Inflammatory macrophage treated with lipopolysaccharide for 1 hour (primary cell): ENCODE measurements at places on chromosomes 16 and 17.

GRCh38 chr17:18004884-18005305, 32.2 kb downstream of the DRC3 start:
- DNase-seq, result no peak

- DNase-seq, result no peak
Measured at GRCh38 chr17:55722742-55723487, at the start of gene TMEM100. Gene TMEM100, minus strand, starts transcription at chr17:55722864. Its CDS starts 1,794 bp downstream, at chr17:55721070.

DNA sequence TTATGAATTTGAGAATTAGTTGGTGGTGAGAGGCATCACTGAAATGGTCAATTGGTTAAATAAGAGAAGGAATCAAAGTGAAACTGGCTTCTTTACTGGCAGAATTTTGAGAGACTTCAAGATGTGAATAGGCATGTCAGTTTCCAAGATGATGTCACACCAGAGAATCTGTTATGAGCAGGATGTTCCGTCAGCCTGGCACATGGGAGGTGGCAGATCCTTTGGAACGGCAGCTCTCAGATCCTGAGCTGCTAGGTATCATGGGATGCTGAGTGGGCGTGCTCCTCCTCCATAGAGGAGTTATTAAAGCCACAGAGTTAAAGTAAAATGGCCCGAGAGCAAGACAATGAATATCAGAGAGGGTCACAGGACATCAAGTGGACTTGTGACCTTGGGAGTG, 444.3 kb upstream of the HSBP1 start:
- no peak for DNase-seq

DNA sequence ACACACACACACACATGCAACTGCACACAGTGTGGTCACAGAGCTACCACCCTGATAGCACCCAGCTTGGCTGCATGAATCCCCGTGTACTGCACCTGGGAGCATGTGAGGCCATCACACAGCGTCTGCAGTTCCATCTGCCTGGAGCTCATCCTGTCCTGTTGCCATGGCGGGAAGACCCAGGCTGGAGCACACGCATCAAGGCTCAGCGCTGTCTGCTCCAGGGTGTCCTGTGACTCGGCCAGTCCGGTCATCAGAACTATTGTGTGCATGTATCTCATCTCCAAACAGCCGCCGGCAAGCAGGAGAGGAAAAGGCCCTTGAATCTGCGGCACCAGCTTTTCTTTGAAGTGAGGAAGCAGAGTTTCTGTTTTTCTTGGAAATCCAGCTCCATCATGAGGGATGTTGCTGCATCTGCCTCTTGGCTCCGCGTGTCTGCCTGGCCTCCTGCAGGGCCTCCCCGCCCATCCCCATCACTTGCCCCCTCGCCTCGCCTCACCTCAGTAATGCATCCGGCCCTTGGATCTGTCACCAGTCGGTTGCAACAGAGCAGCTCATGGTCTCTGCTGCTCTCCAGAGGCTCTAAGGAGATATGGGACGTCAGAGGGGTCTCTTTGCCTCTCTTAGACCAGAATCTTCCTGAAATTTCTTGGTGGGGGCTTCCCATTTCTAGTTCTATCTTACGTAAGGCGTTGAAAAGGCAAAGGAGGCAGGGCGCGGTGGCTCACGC, 23.7 kb downstream of the CACNG4 start:
- no peak for DNase-seq

GRCh38 chr16:63980763-63981162, 1141.1 kb downstream of the CDH11 start:
- no peak for DNase-seq

DNA sequence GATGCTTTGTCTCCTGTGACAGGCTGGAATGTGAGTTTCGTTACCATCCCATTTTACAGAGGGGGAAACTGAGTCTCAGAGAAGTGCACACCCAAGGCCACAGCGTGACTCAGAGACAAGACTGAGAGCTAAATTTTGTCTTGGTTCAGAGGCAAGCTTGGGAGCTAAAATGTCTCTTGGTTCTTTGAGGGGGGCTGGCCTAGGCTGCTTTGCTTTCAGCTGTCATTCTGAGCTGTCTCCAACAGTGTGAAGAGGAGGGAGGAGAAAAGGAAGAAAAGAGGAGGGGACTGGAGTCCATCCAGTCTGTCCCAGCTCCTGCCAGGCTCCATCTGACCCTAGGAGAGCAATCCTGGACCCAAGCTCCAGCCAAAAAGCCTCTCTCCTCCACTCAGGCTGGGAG, at the start of gene CLEC19A:
CLEC19A (plus strand) TSS at position 301 of the 400 bp plus-strand sequence. CDS start 121 bp downstream, outside the sequence.
- no peak for DNase-seq

DNA sequence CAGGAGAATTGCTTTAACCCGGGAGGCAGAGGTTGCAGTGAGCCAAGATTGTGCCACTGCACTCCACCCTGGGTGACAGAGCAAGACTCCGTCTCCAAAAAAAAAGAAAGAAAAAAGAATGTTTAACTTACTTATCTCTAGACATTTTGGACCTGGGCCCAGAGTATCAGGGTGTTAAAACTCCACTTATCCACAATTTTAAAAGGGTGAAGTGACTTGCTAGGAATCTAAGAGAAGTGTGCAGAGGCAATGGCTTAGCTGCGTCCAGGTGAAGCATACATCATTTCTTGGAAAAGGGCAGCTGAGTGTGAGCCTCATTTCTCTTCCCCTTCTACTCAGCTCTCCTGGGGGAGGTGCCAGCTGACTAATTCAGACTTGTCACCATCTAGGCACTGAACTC, 25.1 kb downstream of the ALDH3A2 start:
- DNase-seq, result no peak

- DNase-seq, result no peak
Measured at GRCh38 chr17:41018541-41018940, 8.5 kb downstream of the KRTAP1-5 start.

DNA sequence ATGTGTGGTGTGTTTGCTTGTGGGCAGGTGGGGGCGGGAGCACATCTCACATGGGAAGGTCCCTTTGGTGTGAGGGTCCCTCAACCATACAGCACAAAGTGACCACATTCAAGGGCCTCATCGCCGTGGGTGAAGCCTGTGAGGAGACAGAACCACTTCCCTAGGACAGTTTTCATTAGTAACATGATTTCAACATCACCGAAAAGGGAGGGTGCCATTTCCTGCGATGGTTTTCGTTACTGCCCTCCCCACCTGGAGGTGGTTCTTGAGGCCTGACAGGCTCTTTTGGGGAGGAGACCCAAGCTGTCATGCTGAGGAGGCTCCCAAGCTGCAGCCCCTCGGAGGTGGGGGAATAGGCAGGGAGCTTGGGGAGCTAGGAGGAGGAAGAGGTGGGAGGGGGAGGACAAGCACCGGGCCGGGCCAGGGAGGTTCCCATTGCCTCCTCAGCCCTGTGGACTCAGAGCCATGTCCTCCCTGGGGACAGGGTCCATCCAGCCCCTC, 9.5 kb downstream of the CD300LB start:
- peak; percentile 78 for DNase-seq

DNA sequence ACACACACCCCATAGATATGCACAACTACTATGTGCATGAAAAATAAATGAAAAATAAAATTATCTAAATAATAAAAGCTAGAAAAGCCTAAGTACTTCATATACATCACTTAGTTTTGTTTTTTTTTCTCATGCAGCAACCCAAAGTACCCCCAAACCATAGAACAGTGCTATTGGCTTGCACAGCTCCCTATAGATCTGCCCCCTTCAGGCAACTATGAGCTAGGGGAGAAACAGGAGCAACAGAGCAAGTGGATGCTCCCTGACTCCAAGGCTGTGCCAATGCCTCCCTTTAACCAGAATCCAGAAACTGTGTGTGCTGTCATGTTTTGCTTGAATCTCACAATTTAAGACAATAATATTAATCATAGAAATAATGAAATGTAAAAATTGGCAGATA, 605.5 kb downstream of the TOX3 start:
- no peak for DNase-seq

DNA sequence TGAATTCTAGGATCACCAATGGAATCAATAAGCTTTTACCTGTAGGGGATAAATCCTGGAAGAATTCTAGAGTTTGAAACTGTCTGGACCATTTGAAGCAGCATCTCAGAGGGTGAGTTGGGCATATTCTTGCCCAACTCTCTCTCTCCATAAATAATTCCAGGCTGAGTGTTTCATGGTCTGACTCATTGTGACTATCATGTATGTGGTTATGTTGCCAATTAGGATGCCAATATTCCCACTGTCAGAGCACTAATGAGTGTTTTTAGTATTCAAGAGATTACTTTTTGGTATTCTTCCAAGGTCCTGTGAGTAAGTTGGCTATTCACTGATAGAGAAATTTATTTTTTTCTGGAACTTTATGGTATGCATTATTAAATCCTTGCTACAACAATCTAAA, 456.9 kb downstream of the TOX3 start:
- no peak for DNase-seq

DNA sequence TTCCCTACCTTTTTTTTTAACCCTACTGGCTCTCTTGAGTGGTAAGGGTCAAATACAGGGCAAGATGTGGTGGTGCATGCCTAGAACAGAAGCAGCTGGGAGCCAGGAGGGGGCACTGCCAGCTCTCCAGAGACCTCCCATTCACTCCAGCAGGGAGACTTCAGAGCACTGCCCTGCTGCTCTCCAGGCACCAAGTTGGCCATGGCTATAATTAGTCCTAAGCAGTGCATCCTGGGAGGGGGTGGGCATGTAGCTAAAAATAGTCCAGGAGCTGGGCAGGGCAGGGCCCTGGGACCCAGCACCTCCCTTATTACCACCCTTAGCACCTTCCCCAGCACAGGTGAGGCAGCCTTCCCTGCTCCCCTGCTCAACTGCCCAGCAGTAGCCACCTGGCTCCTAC, 3.5 kb downstream of the CORO6 start:
- DNase-seq, result no peak

GRCh38 chr16:83552228-83552627, 255.6 kb upstream of the HSBP1 start:
- DNase-seq, result no peak

DNA sequence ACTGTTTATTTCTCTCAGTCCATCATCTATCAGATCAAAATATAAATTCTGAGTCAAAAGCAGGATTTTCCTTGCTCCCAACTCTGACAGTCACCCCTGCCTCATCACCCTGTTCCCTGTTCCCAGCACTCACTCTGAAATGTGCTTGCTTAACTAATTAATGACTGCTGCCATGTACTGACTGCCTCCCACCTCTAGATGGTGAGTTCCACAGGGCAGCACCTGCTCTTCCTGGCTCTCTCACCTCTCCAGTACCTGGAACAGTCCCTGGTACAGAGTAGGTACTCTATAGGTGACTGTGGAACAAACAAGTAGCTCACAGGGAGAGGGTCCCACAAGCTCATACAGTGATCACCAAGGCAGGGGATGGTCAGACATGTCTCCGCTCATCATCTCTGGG, 114.3 kb upstream of the C16orf82 start:
- no peak for DNase-seq
